ENCODE measurements at places on chromosomes 5 and 9.

GRCh38 chr9:38208206-38208901 lies 139.3 kb upstream of the SHB start:
- DNase-seq: peak; percentile 35

DNA sequence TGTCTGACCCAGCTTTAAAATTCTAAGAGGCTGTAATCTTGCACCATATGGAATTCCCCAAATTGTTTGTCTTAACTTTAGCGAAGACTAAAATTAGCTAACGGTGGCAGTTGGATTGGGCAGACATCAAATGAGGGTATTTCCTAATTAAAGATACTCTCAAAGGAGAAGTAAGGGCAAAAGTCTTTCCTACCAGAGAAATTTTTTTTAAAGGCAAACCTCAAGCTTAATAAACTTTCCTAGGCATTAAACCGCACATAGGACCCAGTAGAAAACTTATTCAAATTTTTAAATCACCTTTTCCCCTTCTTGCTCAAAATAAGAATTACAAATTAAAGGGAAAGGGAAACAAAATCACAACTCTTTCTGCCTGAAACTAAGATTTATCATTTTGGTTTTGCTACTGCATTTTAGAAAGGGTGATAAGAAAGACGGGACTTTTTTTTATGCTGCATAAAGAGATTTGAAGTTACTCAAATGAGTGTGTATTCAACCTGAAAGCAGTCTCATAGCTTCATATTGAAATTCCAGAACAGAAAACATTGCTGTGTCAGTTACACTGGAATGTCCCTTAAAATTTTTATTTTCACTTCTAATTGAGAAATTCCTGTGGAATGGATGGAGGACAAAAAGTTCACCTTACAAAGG lies 189.1 kb upstream of the PTGER4 start:
- DNase-seq: no peak

- peak; percentile 3 for DNase-seq
These were observed 709.2 kb upstream of the WWC1 start for GRCh38 chr5:167582283-167582682.

- DNase-seq: no peak
These were observed 86.2 kb upstream of the RAPGEF1 start for GRCh38 chr9:131826053-131826452.

DNA sequence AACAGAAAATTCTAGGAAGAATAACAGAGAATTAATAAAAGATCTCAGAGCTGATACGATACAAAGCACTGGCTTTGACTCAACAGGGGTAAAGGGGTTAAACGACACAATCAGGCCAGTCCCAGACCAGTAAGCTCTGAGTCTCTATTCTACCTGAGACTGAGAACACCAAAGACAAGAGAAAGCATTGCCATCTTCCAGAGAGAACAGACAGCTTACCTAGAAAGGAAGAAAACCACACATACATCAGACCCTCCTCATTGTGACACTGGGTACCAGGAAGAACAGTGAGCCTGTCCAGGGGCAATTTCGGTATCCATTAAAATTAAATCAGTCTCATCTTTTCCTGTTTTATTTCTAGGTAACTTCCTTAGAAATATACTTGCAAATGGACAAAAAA lies 41.1 kb downstream of the MRPL36 start:
- DNase-seq: no peak

GRCh38 chr5:33309068-33309467 lies 131.7 kb upstream of the TARS1 start:
- DNase-seq: no peak

- no peak for DNase-seq
These were observed 15.0 kb downstream of the ARRDC3 start for GRCh38 chr5:91367908-91368648.

DNA sequence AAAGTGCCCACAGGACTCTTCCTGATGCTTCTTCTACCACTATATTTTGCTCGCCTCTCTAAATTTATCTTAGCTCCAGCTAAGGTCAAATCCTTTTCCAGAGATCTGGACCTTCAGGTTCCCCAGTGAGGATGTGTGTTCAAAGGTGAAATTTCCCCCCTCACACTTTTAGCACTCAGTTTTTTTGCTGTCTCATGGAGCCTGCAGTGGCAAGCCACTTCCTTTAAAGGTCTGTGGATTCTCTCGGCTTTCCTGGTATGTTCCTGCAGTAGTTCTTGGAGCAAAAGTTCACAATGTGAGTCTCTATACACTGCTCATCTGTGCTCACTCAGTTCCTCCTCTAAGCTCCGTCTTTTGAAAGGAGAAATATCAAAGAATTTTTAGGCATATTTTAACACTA lies 181.4 kb downstream of the LURAP1L start:
- DNase-seq: no peak

DNA sequence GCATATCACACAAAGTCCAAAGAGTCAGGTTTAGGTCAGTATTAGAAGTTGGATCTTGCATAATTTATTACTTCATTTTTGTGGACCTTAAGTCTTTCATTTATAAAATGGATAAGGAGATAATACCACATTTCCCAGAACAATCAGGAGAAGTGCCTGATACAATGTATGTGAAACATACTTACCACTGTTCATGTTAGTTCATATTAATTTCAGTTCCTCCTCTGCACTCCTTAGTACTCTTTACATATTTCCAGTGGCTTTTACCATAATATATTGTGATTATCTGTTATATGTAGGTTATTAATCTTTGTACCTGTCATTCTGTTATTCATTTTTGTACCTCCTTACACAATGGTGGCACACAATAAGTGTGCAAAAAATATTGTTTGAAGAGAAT lies 214.4 kb downstream of the ARL15 start:
- no peak for DNase-seq

DNA sequence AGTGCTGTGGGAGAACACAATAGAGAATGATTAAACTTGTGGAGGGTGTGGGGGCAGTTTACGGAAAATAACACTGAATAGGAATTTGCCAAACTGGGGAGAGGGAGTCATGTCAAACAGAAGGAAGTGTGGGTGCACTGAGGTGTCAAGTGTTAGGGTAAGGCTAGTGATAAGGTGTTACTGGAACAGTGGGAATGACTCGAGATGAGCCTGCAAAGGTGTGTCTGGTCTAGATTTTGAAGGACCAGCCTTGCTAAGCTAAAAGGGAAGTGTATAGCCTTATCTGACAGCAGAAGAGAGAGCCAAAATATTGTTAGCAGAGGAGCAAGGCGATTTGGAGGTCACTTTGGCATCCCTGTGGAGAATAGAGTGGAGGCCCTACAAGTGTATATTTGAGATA lies 4.2 kb downstream of the CNOT6 start:
- no peak for DNase-seq

DNA sequence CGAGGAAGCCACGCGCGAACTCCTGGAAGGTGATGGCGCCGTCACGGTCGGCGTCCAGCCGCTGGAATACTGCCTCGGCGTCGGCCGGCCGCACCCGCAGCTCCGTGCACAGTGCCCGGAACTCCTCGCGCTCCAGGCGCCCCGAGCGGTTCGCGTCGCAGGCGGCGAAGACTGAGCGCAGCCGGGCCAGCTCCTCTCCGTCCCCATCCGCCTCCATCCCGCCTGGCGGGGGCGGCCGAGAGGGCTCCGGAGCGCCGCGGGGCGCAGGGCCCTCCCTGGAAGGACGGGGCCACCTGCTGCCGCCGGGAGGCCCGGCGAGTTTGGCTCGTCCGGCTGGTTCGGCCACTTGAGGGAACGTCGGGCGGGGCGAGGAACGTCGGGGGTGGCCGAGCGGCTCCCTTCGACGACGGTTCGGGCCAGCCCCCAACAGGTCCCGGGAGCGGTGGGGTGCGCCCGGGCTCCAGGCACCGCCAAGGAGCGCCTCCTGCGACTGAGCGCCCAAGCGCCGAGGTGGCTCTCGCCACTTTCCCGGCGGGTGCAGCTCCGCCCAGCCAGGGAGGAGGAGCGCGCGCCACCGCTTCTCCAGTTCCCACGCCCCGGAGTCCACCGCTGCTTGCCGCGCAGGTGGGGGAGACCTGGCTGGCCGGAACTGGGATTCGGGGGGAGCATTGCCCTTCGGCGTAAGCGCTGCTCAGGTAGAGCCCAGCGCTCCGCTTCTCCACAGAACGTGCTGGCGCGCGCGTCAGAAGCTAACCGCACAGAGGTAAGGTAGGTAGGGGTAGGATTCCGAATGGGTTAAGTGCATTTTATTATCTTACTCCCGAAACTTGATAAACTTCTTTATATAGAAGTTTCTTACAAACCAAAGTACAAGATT lies at the start of gene RASEF:
Gene RASEF, minus strand, starts transcription at position 492 of the 877 bp plus-strand sequence. Its CDS starts 275 bp downstream, at position 217.
- peak; percentile 96 for DNase-seq

- no peak for DNase-seq
These were observed 49.4 kb downstream of the CDH10 start for GRCh38 chr5:24595329-24595728.

GRCh38 chr5:150024346-150024984 lies 23.9 kb downstream of the HMGXB3 start:
- no peak for DNase-seq

GRCh38 chr9:5188060-5188984 lies 2.9 kb upstream of the INSL6 start:
- DNase-seq: no peak

GRCh38 chr5:179794171-179794570 lies 385 bp downstream of the LTC4S start:
- no peak for DNase-seq

GRCh38 chr9:126228781-126229444 lies 97.7 kb upstream of the MVB12B start:
- DNase-seq: peak; percentile 86

DNA sequence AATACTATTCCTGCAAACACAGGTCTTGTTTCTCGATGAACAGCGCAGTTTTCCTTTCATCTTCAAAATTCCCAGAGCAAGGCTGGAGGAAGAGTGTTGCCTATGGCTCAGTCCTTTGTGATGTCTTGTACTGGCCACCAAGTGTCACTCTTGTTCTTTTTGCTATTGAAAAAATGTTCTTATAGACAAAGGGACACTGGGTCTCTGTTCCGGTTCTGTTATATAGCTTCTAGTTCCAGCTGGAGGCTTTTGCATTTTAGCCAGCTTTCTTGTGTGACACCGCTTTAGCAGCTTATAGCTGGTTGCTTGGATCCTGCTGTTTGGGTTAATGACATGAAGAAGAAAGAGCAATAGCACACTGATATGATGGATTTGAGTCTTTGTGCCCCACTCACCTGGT lies 343.7 kb upstream of the KCNN2 start:
- DNase-seq: peak; percentile 49

DNA sequence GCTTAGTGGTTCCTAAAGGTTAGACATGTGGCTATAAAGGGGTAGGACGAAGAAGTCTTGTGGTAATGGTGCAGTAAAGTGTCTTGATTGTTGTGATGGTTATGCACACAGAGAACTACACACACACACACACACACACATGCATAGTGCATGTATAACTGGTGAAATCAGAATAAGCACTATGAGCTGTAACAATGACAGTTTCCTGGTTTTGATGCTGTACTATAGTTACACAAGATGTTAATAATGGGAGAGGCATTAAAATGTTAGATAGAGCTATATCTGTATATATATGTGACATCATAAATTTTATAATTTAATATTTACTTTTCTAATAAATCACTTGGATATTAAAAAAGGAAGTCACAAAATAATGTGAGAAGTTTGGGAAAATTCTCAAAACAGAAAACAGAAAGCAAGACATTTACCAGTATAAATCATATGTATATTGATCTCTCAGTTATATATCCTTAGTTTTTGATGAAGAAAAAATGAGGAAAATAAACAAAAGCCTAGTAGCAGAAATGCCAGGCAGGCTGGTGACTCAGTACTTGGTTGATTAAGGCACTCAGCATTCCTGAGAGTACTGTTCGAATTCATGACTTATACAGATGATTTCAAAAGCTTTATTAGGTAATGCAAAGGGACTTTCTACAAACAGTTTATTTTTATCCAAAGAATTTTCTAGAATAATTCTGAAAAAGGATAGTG lies 350.5 kb upstream of the DAB2 start:
- peak; percentile 31 for DNase-seq

GRCh38 chr5:74355041-74355824 lies 285.3 kb downstream of the ENC1 start:
- DNase-seq: no peak

- DNase-seq: no peak
These were observed 36.9 kb upstream of the SLC1A3 start for GRCh38 chr5:36569491-36569890.

DNA sequence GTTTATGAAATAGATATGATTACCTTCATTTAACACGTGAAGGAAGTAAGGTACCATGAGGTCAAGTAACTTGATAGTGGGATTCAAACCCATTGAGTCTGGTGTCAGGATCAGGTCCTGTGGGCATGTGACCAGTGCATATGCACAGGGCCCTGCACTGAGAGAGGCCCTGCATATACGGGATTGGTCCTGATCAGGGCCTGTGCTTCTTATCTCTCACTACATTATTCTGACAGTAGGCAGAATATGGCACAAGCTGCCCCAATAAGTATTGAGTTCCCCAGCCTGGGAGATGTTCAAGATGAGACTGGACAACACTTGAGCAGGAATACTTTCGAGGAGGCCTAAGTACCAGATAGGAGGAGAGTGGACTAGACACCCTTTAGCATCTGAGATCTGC lies 44.0 kb downstream of the GALNT10 start:
- no peak for DNase-seq

DNA sequence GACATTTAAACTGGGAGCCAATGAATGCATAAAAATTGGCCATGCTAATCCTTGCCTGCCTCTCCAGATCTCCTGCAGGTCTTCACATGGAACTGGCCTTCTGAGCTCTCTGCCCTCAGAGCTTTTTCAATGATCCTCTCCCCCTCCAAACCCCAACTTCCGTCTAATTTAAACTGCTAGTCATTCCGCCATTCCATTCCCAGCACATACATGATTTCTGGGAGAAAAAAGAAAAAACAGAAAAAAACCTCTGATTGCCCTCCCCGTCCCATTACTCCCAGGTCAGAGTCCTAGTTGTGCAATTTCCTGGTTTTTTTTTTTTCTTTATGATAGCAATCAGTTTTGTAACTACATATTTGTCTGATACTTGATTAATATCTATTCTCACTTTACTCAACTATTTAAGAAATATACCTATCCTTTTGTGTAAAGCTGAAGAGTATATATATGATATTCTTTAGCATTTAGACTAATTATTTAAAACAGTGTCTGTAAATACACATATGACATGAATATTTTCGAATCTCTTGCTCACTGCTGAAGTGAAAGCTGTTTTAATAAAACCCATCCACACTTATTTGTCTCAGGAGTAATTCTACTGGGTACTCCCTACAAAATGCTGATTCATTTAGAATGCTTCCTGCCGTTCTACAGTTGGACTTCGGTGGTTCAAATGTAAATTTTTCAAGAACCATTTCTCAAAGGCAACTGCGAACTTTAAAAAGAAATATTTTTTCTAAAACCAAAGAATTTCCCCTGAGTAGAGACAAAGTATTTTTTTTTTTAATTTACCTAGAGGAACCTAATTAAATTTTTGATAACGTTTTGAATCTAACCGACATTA lies 1.6 kb downstream of the HINT1 start:
- peak; percentile 44 for DNase-seq

DNA sequence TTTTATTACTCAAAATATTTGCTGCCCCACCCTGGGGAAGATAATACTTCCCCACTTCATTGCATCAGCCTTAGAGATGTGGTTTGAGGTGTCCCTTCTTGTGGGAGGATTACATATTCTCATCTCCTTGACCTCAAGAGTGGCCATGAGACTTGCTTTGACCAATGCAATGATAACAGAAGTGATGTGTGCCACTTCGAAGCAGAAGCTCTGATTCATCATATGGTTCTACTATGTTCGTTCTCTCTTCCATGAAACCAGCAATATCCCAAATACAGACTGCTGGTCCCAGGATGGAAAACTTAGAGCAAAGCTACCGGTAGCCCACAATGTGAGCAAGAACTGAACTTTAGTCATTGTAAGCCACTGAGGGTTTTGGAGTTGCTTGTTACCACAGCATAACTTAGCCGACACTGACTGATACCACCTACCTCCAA lies 92.0 kb downstream of the THBS4 start:
- no peak for DNase-seq

Data from DMS53 (cell line).